Activated CD8-positive, alpha-beta T cell treated with anti-CD3 and anti-CD28 coated beads for 36 hours (primary cell): ENCODE measurements at places on chromosomes 3 and 15. TPM values are rescaled to one million over a fixed set of nuclear protein-coding genes. Genes with fewer than 3 reads are reported as not detected.

Gene GNAT1
- 0.23 TPM for total RNA-seq

DNA sequence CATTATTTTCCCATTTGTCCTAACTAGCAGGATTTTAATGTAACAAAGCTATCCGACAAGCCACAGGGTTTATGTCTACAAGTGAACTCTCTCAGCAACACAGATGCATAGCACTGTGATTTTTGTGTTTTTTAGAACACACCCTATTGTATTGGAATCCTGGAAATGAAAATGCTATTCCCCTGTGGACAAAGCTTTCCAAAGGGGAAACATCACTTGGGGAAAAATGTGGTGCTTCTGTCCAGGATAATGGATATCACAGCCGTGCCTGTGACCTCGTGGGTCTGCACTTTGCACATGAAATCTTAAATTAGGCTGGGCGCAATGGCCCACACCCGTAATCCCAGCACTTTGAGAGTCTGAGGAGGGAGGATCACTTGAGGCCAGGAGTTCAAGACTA lies 60.6 kb downstream of the EFCAB12 start:
- no peaks in the 10 kb centered on the region for H3K4me1 ChIP-seq
- H3K27ac ChIP-seq = no peak overlapping the region
- no peaks in the 10 kb centered on the region for H3K36me3 ChIP-seq
- H3K27me3 ChIP-seq = no peaks in the 10 kb centered on the region
- DNase-seq = no peak

DNA sequence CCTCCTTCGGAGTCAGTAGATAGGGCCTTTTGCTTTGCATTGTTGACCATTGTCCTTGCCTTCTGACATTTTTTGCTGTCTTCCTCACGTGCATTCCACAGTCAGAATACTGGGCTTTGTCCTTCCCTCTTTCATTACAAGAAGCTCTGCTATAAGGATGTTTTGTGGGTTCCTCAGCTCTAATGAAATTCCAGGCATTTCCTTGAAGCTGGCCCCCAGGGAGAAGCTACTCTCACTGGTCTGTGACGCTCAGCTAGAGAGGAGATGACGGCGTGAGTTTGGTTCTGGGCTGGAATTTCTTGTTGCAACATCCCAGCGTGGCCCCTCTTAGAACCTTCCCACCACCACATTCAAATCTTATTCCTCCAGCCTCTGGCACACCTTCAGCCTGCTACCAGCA lies 210.2 kb downstream of the TJP1 start:
- H3K27me3 ChIP-seq = peaks cover 17% of the 10 kb centered on the region
- H3K4me3 ChIP-seq = no peak overlapping the region
- H3K4me1 ChIP-seq = no peaks in the 10 kb centered on the region
- H3K27ac ChIP-seq = no peak overlapping the region

DNA sequence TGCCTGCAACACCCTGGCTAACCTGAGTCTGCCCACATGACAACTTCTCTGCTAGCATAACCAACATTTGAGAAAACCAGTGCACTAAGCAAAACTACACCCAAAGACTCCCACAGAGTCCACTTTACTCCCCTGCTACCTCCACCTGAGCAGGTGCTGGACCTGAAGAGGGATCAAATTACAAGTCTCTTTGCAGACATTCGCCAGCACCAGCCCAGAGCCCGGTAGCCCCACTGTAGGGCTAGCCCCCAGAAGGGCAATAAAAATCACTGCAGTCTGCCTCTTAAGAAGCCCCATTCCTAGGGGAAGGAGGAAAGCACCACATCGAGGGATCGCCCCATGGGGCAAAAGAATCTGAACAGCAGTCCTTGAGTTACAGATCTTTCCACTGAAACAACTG lies 472.2 kb downstream of the GRM7 start:
- H3K27me3 ChIP-seq = no peaks in the 10 kb centered on the region
- DNase-seq = no peak

DNA sequence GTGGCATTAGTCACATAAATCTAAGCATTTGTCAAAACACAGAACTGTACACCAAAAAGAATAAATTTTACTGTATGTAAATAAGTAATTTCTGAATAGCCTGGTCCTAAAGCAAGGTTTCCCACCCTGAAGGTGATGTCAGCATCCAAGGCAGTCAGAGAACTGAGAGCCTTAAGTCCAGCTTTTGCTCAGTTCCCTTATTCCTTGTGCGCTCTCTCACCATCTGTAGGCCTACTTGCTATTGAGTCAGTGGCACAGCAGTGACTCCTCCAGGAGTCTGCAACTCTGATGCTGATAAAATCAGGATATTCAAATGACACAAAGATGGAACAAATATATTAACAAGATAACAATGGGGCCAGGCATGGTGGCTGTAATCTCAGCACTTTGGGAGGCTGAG lies 22.3 kb downstream of the VPS39 start:
- H3K27me3 ChIP-seq = no peaks in the 10 kb centered on the region
- H3K4me3 ChIP-seq = no peak overlapping the region
- H3K36me3 ChIP-seq = peaks cover 57% of the 10 kb centered on the region
- no peak overlapping the region for H3K27ac ChIP-seq
- H3K4me1 ChIP-seq = peaks cover 14% of the 10 kb centered on the region
- DNase-seq = no peak

- DNase-seq = no peak
- peaks cover 3% of the 10 kb centered on the region for H3K36me3 ChIP-seq
- peaks cover 28% of the 10 kb centered on the region for H3K4me1 ChIP-seq
- H3K27ac ChIP-seq = no peak overlapping the region
- no peaks in the 10 kb centered on the region for H3K27me3 ChIP-seq
Observed at GRCh38 chr3:61180206-61180605, 71.0 kb downstream of the FHIT start.

Gene SERPINI2
- total RNA-seq = not detected

- H3K27ac ChIP-seq = no peak overlapping the region
- no peak overlapping the region for H3K4me3 ChIP-seq
- H3K27me3 ChIP-seq = no peaks in the 10 kb centered on the region
- DNase-seq = no peak
Observed at GRCh38 chr15:78323693-78324092, 16.5 kb upstream of the CRABP1 start.

DNA sequence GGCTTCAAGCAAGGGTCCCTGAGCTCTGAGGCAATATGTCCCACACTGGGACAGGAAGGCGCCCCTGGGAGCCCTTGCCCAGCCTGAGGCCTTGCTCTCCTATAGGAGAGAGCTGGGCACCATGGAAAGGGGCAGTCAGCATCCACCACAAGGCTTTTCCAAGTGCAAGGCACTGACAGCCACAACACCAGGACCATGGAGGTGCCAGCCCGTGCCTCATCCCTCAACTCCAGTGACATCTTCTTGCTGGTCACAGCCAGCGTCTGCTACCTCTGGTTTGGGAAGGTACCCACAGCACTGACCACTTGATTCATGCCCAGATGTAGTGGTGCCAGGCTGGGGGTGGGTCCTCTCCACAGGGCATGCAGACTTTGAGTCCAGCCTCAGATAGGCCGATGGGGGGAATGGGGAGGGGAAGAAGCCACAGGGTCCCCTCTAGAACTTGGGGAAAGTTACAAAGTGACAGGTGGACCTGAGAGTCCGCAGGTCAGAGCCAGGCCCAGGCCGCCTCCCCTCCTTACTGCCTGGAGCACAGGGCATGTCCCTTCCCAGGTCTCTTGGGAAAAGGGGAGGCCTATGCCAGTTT lies 11.8 kb downstream of the VILL start:
- no peak for DNase-seq
- H3K27me3 ChIP-seq = no peaks in the 10 kb centered on the region
- peaks cover 34% of the 10 kb centered on the region for H3K4me1 ChIP-seq
- no peak overlapping the region for H3K27ac ChIP-seq
- H3K4me3 ChIP-seq = no peak overlapping the region

- H3K4me3 ChIP-seq = no peak overlapping the region
- DNase-seq = no peak
- no peaks in the 10 kb centered on the region for H3K36me3 ChIP-seq
Observed at GRCh38 chr15:93848076-93848475, 383.3 kb upstream of the MCTP2 start.

DNA sequence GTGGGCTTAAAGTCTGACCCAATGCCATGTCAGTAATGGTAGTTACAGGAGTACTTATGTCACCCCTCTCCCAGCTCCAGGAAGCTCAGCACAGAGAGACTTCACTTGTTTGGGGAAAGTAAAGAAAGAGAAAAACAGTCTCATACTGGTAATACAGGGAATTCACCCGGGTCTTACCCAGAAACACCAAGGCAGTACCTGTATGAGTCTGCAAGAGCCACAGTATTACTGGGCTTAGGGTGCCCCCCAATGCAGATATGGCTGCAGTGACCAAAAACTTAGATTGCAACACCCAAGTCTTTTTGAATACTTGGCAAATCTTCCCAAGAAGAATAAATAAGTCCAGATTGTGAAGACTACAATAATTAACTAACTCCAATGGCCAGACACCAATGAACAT lies 622.1 kb downstream of the IGSF11 start:
- DNase-seq = no peak
- no peak overlapping the region for H3K4me3 ChIP-seq

Gene WDR93
- total RNA-seq = not detected

GRCh38 chr3:72818092-72818773 lies 30.0 kb downstream of the SHQ1 start:
- no peak overlapping the region for H3K4me3 ChIP-seq
- H3K27me3 ChIP-seq = no peaks in the 10 kb centered on the region
- no peak for DNase-seq
- no peak overlapping the region for H3K27ac ChIP-seq
- peaks cover 22% of the 10 kb centered on the region for H3K36me3 ChIP-seq

Gene CYP1A1
- 4.9 TPM for total RNA-seq

DNA sequence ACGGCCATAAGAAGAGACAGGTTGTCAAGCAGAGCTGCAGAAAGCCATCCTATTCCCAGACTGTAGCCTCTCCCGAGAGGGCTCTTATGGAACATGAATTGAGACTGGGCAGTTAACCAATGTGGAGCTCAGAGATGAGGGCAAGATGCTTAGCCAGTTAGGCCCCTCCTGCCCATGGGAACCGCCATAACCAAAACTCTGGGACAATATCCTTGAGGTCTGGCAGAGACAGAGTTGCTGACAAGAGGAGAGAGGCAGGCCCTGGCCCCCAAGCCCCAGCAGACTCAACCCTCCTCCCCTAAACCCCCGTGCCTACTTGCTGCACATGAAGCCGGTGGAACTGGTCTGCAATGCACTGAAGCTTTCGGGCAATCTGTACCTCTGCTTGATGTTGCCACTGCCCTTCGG lies 4.8 kb downstream of the BMF start:
- peaks cover 6% of the 10 kb centered on the region for H3K27me3 ChIP-seq
- H3K27ac ChIP-seq = no peak overlapping the region
- H3K4me3 ChIP-seq = no peak overlapping the region
- peaks cover 72% of the 10 kb centered on the region for H3K4me1 ChIP-seq
- no peak for DNase-seq

Gene HES1
- not detected for total RNA-seq

Gene BUB1B
- total RNA-seq = 79.6 TPM

- H3K4me1 ChIP-seq = peaks cover 36% of the 10 kb centered on the region
- no peak overlapping the region for H3K27ac ChIP-seq
- H3K27me3 ChIP-seq = peaks cover 7% of the 10 kb centered on the region
- H3K4me3 ChIP-seq = peak overlapping the region; percentile 62
- DNase-seq = no peak
- no peaks in the 10 kb centered on the region for H3K36me3 ChIP-seq
Observed at GRCh38 chr15:100338247-100338646, 3.5 kb downstream of the ADAMTS17 start.

Gene SIDT1
- total RNA-seq = 24.0 TPM

DNA sequence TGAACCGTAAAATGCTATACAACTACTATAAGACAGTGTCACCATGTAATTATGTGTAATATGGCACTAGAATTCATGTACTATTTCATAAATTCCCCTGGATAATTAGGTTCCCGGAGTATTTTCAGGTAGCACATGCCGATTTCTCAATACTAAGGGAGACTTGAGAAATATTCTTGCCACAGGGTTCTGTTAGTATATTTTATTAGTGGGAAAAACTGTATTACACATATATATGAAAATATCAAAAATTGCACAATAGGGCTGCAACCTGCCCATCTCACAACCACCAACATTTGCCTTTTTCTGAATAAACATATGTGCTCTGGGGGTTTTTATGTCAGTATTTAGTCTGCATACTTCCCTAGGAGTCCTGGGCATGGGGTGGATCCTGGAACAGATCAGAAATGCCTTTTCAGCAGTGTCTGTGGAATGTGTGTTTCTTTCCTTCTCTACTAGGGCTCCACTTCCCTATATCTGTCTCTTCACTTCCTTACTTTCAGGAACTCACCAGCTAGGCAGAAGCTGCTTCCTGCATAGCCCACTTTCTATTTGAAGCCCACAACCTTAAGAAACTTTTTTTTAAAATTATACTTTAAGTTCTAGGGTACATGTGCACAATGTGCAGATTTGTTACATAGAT lies 87.5 kb downstream of the RPL39L start:
- H3K27ac ChIP-seq = no peak overlapping the region
- no peak for DNase-seq
- H3K36me3 ChIP-seq = peaks cover 97% of the 10 kb centered on the region
- no peaks in the 10 kb centered on the region for H3K27me3 ChIP-seq

DNA sequence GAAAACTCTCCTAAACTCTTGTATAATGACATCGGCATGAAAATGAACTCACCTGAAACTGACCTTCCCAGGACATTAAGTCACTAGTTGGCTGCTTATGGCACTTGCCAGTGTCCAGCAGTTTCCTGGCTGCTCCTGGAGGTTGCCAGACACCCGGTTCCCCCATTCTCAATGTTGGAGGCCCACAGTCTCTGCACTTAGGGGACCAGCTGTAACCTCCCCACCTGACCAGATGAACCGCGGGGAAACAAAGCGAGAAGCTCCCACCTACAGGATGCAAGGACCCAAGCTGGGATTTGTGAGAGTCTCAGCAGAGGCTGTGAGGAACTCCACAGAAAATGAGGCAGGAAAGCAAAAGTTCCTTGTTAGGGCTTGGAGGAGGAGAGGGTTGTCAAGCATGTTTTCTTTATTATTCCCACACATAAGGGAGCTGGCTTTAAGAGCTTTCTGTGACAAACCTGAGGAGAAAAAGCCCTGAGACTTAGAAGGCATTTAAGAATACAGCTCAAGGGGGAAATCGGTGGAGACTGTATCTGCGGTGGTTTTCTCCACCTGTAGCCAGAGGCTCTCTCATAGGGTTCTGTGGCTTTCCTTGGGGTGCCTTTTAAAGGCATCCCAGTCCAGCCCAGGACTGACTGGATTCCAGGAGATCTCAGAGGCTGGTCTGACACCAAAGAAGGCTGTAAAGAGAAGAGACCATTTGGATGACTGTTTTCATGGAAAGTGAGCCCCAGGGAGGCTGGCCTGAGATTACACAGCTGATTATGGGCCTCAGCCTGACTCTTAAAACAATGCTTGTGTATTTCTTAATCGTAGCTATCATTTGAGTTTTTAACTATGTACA lies 4.6 kb downstream of the TPM1 start:
- DNase-seq = no peak
- H3K36me3 ChIP-seq = no peaks in the 10 kb centered on the region
- H3K4me1 ChIP-seq = peaks cover 10% of the 10 kb centered on the region

Gene IRAK2
- total RNA-seq = 3.0 TPM

Gene CATSPER2
- 6.6 TPM for total RNA-seq

Gene SNX22
- total RNA-seq = 1.8 TPM

DNA sequence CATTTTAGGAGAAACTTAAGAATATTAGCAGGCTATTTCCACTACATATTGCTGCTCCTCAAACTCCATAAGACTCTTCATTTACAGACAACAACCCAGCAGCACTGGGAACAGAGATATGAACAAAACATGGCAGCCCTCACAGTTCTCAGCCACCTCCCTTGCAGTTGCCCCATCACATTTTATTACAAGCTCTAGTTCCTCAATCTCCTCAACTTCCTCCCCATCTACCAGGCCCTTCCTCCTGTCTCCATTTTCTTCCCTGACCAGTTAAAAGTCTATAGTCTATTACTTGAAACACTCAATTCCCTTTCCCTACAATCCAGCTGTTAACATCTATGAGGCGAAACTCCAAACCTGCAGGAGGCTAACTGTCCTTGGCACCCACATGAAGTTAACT lies 412.5 kb downstream of the TBC1D5 start:
- DNase-seq = no peak
- no peaks in the 10 kb centered on the region for H3K27me3 ChIP-seq
- H3K27ac ChIP-seq = no peak overlapping the region
